ENCODE measurements at places on chromosomes 4 and X.

GRCh38 chr4:68951078-68951805, at the start of gene UGT2A3:
UGT2A3 (minus strand) TSS chr4:68951804; CDS start chr4:68951760, 44 bp downstream.
- no peak for DNase-seq

- no peak for DNase-seq
Measured at GRCh38 chr4:8336412-8337075, 67.0 kb downstream of the HTRA3 start.

- no peak for DNase-seq
Measured at GRCh38 chr4:10664408-10664807, 20.2 kb downstream of the CLNK start.

DNA sequence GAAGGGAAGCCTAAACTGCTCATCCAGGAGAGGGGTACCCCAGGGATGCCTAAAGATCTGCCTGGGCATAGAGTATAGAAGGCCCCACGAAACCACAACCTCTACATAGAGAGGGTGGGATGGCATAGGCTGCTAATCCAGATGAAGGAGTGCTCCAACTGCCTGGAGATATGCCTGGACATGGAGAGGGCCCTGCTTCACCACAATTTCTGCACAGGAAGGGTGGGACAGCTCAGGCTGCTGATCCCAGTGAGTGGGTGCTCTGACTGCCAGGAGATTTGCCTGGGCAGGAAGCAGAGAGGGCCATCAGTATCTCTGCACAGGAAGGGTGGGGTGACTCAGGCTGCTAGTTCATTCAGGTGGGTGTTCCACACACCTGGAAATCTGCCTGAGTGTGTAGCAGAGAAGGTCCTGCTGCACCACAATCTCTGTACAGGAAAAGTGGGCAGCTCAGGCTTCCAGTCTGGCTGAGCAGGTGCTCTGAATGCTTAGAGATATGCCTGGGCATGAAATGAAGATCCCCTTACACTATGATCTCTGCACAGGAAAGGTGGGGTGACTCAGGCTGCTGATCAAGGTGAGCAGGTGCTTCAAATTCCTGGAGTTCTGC, 61.1 kb downstream of the ZNF518B start:
- DNase-seq: no peak
